C1 segment of cervical spinal cord (tissue), 14 donors: ENCODE measurements at places on chromosomes 13 and 19.

DNA sequence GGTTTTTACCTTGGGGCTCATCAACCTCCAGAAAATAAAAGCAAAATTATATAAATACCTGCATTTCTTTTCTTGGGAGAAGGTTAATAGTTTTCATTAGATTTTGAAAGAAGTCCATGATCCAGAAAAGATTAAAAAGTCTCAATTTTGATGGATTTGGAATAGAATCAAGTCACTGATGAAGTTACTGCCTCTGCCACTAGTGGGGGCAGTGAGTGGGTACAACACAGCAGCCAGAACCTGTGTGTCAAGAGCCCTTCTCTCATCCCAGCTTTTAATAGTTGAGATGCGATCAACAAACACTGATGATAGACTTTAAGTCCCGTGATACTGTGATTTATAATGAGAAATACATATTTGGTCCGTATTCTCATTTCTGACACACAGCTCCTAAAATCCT, 686.7 kb downstream of the DIAPH3 start:
- no peak for DNase-seq

DNA sequence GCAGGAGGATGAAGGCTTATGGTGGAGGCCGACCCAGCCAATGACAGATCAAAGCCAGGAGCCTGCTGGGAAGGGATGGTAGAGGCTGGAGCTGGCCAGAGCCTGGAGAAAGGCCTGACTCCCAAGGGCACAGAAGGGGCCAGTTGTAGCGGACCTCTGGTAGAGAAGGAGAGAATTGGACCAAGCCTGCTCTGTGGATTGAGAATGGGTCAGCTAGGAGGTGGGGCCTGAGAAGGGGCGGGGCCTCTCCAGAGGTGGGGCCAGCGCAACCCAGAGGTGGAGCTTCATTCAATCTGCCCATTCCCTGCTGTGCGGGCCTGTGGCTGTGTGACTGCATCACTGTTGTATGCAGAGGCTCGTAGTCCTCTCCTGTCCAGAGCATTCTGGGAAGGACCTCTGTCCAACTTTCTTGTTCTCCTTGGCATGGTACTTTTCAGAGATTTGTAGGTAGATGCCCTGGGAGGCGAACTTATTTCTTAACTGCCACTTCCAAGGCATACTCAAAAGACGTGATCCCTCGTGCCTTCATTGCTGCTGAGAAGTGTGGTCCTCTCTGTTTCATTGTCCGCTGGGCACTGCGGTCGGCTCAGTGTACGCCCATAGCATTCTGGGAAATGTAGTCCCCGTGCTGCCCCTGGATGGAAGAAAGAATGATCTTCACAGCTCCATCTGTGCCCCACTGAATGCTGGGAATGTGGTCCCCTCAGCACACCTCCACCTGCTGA, 6.7 kb downstream of the GRIN2D start:
- no peak for DNase-seq

DNA sequence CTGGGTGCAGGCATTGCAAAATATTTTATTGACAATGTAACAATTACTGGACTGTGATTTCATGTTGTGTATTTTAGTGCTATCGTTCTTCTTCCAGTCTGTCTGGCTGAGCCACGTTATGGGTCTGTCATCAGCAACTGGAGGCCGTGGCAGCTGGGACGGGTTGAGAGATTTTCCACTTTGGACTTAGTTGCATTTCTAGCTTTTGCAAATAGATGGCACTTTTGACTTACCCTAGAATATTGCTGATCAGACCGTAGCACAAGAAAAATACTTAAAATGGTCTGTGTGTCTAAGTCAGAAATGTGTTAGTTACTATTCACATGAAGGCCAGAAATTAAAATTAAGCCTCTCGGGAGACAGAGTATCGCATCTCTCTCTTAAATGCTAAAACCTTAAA, 211.1 kb downstream of the TEX29 start:
- no peak for DNase-seq

DNA sequence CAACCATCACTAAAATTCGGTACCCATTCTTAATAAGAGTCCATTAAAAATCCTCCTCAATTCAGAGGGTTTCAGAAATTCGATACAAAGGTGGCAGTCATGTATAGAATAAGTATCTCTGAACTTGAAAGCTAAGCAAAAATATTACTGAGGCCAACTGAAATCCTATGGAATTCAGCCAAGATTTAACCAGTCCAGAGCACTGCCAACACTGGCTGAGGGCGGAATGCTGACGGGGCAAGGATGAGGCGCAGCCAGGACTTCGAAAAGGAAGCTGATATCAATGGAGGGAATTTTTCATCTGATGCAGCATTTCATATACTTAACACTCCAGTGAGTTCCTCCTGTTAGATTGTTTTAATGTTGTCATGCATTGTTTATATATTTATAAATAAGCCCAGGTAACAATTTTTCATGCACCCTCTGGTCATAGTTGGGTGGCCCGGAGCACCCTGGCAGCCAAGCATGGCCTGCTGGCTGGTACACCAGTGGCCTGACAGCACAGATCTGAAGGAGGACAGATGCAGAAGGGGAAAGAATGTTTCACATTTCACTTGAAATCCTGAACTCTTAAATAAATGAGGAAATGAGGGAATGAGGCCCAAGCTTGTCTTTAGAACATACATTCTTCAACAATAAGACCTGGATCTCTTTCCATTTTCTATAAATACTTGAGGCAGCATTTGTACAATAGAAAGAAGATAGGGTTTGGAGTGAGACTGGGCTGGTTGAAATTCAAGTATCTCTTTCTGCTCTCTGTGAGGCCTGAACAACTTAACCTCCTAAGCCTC, 41.5 kb downstream of the WDFY2 start:
- no peak for DNase-seq

DNA sequence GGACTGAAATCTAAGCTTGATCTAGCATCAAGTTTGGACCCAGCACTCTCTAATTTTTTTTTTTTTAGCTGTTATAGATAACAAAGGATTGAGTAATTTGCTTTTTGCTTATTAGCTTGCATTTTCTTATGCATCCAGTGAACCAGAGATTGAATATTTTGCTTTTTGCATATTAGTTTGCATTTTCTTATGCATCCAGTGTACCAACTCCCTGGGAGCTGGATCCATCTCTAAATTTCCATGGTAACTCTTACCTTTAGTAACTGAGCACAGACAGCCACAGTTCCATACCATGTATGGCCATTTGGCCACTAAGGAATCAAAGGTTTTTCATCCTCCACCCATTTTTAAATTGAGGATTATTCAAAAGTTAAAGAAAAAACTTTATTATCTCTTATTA, 8.7 kb upstream of the ZNF548 start:
- no peak for DNase-seq

DNA sequence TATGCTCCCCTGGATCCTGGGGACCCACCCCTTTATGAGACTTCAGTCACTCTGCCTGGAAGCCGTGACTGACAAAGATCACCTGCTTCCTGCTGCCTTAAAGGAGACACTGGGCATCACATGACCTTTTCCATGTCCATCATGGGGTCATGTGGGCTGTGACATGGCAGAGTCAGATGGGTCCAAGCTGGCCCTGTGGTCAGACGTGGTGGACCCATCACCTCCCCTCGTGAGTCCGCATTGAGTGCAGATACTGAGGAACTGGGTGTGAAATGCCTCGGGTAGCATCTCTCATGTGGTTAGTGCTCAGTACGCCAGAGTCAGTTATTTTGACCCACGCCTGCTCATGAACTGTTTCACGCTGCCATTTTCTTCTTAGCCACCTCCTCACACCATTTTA, 27.1 kb downstream of the NKPD1 start:
- no peak for DNase-seq

DNA sequence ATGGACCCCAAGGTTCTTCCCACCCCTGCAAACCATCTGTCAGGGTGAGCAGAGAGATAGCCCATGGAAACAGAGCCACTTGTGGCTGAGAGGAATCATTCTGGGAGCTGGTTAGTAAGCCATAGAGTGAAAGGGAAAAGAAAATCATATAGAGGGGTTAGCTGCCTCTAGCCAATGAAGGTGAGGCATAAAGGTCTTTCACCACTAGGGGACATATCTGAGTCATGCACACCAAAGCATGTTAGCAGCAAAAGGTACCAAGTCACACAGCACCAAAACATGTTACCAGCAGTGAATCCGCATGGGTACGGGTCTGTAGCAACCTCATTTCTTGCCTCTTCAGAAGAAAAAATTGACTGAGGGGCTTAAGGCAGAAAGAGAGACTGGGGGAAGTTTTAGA, 76.7 kb upstream of the ZNF43 start:
- no peak for DNase-seq

GRCh38 chr13:26698392-26699196, 62.0 kb downstream of the GPR12 start:
- DNase-seq, result peak; percentile 50

DNA sequence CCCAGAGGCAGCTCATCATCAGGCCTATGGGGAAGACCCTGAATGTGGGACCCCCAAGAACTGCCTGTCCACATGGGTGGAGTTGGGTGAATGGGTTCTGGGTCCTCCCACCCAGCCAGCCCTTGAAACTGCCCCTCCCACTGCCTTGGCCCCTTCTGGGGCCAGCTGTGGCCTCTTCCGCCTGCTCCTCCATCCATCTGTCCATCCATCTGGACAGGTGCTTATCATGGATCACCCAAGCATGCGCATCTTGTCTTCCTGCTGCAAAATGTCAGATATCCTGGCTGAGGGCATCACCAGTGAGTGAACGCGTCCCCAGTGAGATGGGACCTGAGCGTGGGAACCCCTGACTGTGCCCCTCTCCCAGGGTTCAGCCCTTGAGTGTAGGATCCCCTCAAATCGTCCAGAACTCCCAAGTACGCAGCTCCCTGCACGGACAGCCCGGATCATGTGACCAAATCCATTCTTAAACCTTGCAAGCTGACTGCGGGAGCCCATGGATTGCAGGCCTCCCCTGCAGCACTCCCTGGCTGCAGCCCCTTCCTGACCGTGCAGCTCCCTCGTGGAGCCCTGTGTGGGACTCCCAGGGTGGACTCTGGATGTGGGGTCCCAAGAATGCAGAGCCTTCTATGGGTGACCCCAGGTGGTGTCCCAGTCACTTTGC, 2.0 kb downstream of the STXBP2 start:
- no peak for DNase-seq

DNA sequence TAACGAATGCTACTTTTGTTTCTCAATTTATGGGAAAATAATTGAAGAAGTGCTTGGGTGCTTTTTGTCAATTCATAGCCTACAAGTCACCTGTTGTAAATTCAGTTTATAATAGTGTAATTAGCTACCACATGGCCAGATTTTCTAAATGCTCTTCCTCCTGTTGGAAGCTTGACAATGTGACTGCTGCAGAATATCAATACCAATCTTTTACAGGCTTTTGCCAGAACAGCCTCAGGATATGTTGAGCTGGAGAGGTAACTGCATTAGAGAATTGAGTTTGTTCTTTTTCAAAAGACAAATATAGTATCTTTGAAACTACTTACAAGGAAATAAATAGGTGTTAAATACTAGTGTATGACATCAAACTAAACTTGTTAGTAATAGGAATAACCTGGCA, 277.8 kb downstream of the POU4F1 start:
- DNase-seq, result no peak

GRCh38 chr19:31545777-31546176, 196.5 kb upstream of the TSHZ3 start:
- no peak for DNase-seq

- DNase-seq, result no peak
Measured at GRCh38 chr19:29576761-29577648, 29.1 kb upstream of the POP4 start.

DNA sequence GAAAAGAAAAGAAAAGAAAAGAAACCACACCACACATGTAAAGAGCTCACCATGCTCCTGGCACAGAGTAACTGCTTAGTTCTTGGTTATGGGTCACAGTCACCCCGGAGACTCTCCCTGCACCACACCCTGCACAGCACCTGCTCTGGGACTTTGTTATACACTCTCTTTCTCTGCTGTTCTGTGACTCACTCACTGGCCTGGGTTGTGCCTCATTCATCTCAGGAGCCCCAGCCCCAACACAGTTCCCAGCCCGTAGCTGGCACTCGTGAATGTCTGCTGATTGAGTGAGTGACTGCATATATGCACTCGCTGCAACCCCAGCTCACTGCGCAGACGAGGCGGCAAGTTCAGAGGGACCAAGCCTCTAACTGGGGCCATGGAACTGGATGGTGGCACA, 22.9 kb upstream of the ZNF507 start:
- DNase-seq, result no peak

GRCh38 chr13:66162470-66162869, 1067.7 kb downstream of the PCDH9 start:
- DNase-seq, result no peak
